Urothelium cell line (cell line): ENCODE measurements at places on chromosomes 13 and 19.

DNA sequence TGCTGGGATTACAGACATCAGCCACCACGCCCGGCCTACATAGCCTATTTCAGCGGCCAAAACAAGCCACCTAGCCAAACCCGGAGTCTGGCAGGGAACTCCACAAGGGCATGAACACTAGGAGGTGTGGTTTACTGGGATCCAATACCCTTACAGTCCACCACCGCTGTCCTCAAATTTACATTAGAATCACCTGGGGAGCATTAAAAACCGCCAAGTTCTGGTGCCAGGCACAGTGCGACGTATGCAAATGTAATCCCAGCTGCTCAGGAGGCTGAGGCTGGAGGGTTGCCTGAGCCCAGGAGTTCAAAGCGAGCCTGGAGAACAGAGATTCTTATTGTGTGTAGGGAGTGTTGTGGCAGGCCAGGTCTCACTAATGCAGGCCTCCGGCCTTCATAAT is 4.2 kb upstream of the AP1M1 start:
- no peak for DNase-seq

- peak; percentile 75 for DNase-seq
Observed at GRCh38 chr19:1690699-1691307, 38.4 kb upstream of the TCF3 start.

DNA sequence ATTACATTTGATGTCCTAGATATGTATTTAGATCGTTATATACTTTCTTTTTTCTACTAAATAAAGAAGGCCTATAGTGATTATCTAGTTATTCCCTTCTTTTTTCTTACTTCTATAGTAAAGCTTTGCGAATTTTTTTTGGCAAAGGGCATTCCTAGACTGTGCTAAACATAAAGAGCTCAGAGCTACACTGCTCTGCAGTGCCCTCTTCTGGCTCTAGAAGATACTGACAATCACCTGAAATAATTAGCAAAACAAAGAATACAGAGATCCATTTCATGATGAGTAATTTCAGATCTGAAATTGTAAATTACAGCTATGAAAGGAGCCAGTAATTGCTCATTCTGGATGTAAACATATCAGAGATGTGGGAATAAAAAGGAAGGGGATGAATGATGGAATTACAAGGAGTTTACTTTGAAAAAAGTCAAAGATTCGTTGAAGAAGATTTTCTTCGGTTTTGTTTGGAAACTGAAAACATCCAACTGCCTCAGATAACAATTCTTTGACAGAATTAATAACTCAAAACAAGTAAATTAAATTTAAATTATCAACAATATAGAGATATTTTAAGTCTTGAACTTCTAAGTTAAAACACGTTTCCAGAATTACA is 288.5 kb downstream of the NALCN start:
- DNase-seq = peak; percentile 40

DNA sequence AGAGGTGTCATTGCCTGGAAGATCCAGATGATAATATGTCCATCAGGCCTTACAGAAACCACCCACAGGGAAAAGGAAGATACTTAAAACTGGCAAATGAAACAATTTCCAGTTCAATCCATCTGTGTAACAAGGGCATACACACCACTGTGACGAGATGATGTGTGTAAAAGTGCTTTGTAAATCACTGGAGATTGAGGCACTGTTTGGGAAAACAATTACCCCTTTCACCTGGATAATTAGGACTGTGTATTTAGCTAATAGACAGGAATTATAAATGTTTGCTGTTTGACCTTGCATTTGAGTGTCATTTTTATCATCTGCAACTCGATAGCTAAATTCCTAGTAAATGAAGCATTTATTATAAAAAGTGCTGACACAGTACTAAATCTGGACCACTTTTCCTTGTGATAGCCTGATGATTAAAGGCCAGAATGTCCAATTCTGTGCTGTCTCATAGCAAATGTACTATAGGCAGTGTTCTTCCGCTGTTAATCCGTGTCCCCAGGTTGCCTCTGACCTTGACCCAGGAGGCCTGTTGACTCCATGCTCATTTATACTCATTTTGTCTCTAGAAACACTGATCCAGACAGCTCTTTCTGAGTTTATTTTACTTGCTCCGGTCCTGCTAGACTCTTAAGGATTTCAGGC is 105.8 kb downstream of the LACC1 start:
- DNase-seq = no peak

- no peak for DNase-seq
Observed at GRCh38 chr19:8673276-8673891, 25.2 kb downstream of the ACTL9 start.

GRCh38 chr13:101059793-101060192 is 356.5 kb downstream of the NALCN start:
- DNase-seq = no peak
